ENCODE measurements at places on chromosomes 4 and X.

- no peak for DNase-seq
These were observed 1.9 kb downstream of the ARHGAP6 start for GRCh38 chrX:11663875-11664210.

DNA sequence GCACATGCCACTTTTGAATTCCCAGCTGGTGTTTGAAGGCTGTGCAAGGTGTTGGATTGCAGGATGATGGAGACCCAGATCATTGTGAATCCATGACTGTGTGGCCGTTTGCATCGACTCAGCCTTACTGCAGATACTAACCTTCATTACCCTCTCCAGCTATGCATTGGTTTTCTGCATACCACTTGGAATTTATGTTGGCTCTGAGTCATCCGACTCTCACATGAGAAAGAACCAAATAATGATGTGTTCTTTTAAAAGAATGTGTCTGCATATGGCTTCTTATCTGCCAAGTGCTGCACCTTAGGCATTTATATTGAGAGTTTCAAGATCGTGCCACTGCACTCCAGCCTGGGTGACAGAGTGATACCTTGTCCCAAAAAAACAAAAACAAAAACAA, 106.7 kb upstream of the PRKX start:
- DNase-seq: peak; percentile 77

- no peak for DNase-seq
These were observed 41.8 kb upstream of the IL21 start for GRCh38 chr4:122662701-122663100.

- no peak for DNase-seq
These were observed 73.4 kb downstream of the NBDY start for GRCh38 chrX:56802428-56802827.

- peak; percentile 61 for DNase-seq
These were observed 49.7 kb upstream of the ANKRD17 start for GRCh38 chr4:73308286-73308685.

GRCh38 chr4:168812806-168813205, 197.2 kb downstream of the CBR4 start:
- DNase-seq: no peak

DNA sequence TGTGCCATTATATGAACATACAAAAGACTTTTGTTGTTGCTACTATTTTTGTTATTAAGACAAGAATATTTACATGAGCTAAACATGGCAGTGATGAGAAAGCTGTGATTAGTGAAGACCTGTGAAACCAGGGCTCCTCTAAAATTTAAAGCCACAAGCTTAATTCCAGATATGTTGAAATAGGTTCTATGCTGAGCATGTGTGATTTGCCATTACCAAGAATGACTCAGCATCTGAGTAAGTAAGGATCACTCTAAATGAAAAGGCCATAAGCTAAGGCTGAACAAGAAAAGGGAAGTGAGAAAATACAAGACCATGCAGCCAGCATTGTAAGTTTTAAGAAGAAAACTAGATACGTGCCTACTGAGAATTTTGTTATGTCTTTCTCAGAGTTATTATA, 75.9 kb upstream of the CAMK2D start:
- peak; percentile 91 for DNase-seq

- no peak for DNase-seq
These were observed 10.0 kb downstream of the ZFYVE28 start for GRCh38 chr4:2408401-2408958.

- peak; percentile 84 for DNase-seq
These were observed 13.3 kb downstream of the UBA6 start for GRCh38 chr4:67687636-67688035.

DNA sequence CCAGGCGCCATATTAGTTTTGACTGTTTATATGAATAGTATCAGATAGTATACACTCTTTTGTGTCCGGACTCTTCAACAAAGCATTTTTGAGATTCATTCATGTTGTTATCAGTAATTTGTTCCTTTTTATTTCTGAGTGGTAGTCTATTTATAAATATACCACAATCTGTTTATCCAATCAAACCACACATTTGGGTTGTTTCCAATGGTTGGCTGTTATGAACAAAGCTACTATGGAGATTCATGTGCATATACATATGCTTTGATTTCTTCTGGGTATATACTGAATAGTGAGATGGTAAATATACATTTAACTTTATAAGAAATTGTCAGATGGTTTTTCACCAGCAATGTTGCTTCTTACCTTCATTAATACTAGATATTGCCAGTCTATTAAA, 36.8 kb upstream of the TAPT1 start:
- DNase-seq: peak; percentile 24

DNA sequence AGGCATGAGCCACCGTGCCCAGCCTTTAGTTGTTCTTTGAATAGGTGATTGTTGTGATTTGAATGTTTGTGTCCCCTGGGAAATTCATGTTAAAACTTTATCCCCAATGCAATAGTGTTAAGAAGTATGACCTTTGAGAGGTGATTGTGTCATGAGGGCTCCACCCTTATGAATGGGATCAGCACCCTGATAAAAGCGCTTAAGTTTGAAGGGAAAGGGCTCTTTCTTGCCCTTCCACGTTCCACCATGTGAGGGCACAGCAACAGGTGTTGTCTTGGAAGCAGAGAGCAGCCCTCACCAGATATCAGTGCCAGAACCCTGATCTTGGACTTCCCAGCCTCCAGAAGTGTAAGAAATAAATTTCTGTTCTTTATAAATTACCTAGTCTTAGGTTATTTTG, 33.7 kb upstream of the RP2 start:
- DNase-seq: peak; percentile 5

DNA sequence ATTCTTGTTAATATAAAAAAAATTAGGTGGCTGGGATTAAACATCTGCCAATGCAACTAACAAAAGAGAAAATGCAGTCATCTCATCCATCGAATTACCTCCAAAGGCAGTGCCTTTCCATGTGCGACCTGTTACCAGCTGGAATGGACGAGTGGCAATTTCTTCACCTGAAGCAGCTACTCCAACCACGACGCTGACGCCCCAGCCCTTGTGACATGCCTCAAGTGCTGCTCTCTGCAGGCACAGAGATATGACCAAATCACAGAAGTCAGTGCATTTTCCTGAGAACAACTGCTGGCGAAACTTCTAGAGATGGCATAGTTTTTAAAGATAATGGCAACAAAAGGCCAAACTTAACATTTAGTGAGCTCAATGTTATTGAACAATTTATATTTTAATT, 13.8 kb downstream of the ADH5 start:
- DNase-seq: no peak

- no peak for DNase-seq
These were observed 87.6 kb upstream of the VCX3B start for GRCh38 chrX:8377041-8377440.

- no peak for DNase-seq
These were observed 59.9 kb downstream of the AFF1 start for GRCh38 chr4:86994686-86995085.

DNA sequence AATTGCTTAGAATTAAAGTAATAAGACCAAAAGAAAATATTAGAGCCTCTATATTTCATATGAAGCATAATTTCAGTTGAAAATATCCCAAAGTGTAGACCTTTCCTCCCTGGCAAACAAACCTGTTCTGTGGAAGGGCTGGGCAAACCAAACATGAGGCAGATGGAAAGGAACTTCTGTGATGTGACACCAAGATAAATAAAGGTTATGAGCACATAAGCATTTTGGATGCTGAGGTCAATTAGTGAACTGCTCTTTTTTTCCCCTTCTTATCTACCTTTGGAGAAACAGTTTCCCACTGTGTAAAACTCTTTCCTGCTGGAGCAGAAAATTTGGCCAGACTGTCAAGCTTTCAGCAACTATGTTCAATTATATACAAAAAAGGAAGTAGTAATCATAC, 109.6 kb upstream of the STIM2 start:
- DNase-seq: no peak

GRCh38 chr4:25937801-25938200, 23.8 kb downstream of the SMIM20 start:
- peak; percentile 16 for DNase-seq

DNA sequence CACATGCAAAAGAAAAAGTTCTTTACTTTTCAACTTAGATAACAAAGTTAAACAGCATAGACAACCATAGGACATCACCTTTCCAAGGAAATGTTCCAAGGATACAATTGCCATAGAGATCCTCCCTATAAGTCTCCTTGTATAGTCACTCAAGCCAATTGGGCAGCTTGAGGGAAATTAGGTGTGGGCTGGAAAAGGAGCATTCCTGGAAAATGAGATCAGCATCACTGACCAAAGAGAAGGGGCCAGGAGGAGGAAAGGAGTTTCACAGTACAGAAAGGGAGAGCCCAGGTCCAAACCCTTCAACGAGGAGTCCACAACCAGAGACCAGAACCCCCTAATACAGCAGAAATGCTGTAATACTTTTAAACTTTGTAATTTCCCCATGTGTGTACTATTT, 91.5 kb upstream of the PPARGC1A start:
- no peak for DNase-seq

- no peak for DNase-seq
These were observed 193.8 kb downstream of the FBXO8 start for GRCh38 chr4:174089711-174090110.

GRCh38 chrX:56786889-56787733, 58.1 kb downstream of the NBDY start:
- no peak for DNase-seq

GRCh38 chrX:64187762-64188150, 17.8 kb downstream of the AMER1 start:
- no peak for DNase-seq

GRCh38 chrX:131827935-131828334, 195.2 kb upstream of the STK26 start:
- DNase-seq: no peak

DNA sequence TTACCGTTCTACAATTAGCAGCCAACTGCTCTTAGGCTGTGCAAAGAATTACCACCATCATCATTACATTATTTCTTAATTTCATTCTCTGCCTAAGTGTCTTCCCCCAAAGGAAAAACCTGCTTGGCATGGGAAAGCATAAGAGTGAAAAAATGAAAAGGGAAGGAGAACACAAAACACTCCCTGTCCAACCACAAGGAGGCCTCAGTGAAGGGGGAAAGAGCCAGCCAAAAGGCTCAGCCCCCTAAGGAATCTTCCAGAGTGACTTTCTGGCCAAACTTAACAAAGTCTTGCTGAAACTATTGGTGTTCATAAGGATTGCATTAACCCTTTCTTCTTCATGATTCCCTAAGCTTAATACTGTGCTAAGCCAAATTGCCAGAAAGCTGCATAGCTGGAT, 287.4 kb downstream of the SMARCA1 start:
- DNase-seq: no peak

- no peak for DNase-seq
These were observed 38.9 kb downstream of the CCNQ start for GRCh38 chrX:153560000-153560399.

- DNase-seq: no peak
These were observed 488.6 kb downstream of the KCTD8 start for GRCh38 chr4:43959976-43960375.

DNA sequence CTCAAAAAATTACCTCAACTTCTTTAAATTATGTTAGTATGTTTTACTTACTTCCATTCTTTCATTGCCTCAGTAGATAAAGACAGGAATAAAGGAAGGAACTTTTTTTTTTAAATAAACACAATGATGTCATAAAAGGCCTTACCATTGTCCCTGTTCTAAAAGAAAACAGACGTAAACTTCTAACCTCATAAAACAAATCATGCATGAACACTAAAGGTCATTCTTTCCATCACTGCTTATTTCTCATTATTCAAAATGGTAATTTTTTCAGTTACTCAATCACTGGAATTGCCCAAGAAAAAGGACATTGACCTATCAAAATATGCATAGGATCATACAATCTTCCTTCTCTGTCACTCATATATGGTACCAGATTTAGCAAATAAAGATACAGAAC, 32.2 kb upstream of the ARMCX2 start:
- no peak for DNase-seq

DNA sequence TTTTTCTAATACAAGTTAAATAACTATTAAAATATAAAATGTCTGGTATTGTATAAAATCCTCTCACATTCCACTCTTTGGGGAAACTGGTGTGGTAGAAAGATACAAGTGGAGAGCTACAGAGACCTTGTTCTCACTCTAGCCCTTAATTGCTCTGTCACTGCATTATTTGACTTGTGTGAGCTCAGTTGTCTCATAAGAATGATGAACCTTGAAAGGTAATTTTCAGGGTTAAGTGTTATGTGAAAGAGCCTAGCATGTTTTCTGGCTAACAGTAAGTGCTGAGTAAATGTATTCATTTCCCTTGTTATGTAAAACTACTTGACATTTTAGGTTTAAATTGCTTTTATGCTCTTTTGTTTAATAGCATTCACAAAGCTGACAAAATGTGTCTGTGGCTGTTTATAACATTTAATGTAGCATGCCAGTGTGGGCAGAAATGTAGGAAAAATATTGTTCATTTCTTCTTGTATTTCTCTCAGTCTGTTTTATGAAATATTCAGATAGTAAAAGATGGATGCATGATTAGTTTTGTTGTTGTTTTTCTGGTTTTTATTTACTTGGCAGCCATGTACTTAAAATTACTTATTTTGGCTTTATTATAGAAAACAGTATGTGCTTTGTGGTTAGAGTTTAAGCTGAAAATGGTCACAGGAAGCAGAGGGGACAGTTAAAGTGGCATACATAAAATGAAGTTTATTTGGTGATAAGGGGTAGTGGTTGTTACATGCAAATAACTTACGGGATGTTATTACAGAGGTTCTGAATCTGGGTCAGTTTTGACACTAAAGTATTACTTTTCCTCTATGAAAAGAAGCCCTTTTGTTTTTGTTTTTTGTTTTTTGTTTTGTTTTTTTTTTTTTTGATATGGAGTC, 29.2 kb downstream of the SLAIN2 start:
- DNase-seq: no peak

DNA sequence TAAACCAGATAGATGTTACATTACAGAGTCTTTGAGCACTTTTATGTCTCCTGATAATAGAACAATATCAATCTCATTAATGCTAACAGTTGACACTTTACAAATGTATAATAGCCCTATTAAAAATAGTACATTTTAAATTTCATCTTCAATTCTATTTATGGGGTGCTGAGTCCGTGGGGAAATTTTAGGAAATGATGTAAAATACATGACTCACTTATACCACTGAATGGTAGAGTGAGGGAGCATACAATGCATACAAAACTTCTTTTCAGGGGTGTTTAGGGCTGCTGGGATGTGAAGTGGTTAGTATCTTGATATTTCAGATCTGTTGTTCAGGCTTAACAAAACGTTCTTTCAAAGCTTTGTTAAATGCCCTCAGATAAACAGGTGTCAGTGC, 696.2 kb downstream of the TRAM1L1 start:
- DNase-seq: peak; percentile 3

GRCh38 chrX:79081895-79082512, 62.5 kb upstream of the GPR174 start:
- peak; percentile 14 for DNase-seq

DNA sequence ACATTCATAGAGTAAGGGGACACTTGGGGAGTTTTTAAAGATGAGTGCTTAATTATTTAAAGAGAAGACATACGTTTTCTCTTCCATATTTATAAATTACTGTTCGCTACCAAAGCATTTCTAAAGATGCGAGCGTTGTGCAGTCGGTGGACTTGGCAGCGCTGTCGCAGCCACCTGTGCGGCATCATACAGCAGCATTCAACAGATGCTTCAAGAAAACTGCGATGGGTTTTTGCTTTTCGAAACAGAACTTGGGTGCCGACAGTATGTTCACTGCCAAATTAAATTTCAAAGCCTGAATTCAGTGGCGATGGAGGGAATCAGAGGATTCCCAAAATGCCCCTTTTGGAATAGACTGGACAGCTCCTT, 1.6 kb upstream of the HTR2C start:
- DNase-seq: no peak

GRCh38 chr4:48604527-48604926, 114.5 kb downstream of the ZAR1 start:
- DNase-seq: no peak
